ENCODE measurements at places on chromosomes 7 and 10. TPM values are rescaled to one million over a fixed set of nuclear protein-coding genes. Genes with fewer than 3 reads are reported as not detected.

CFAP58 gene
- total RNA-seq = 0.08 TPM

OR2A1 gene
- total RNA-seq = not detected

DENND2A gene
- total RNA-seq = 9.2 TPM

NOS3 gene
- 0.20 TPM for total RNA-seq

CFAP46 gene
- total RNA-seq = 1.1 TPM

AMPH gene
- 0.03 TPM for total RNA-seq

PRSS37 gene
- not detected for total RNA-seq

SNX10 gene
- not detected for total RNA-seq

ZNF503 gene
- total RNA-seq = 1.9 TPM

SPDYE16 gene
- total RNA-seq = not detected

MMD2 gene
- not detected for total RNA-seq

GIMAP5 gene
- not detected for total RNA-seq

NRAP gene
- not detected for total RNA-seq

MCM10 gene
- 53.1 TPM for total RNA-seq

RSPH10B gene
- 0.18 TPM for total RNA-seq

TUBB8 gene
- total RNA-seq = not detected

DPYSL4 gene
- total RNA-seq = not detected

CTAGE6 gene
- not detected for total RNA-seq

VGF gene
- 0.18 TPM for total RNA-seq

DRGX gene
- total RNA-seq = 17.8 TPM

PTF1A gene
- total RNA-seq = not detected

MRC1 gene
- not detected for total RNA-seq

NAT16 gene
- total RNA-seq = not detected

NYAP1 gene
- total RNA-seq = 0.56 TPM

CISD1 gene
- 45.0 TPM for total RNA-seq

PAX2 gene
- 2.1 TPM for total RNA-seq

MSS51 gene
- 0.66 TPM for total RNA-seq

PLPP4 gene
- total RNA-seq = 0.12 TPM

DNAJC12 gene
- total RNA-seq = 11.7 TPM

ASL gene
- total RNA-seq = 15.0 TPM

SOSTDC1 gene
- 6.2 TPM for total RNA-seq

CCDC146 gene
- total RNA-seq = 0.66 TPM

MRLN gene
- 16.0 TPM for total RNA-seq

GRID1 gene
- not detected for total RNA-seq

FRMPD2 gene
- total RNA-seq = not detected

BMPER gene
- 0.47 TPM for total RNA-seq

ZMIZ1 gene
- total RNA-seq = 13.6 TPM

ACBD5 gene
- 21.1 TPM for total RNA-seq

OPN4 gene
- not detected for total RNA-seq

PKD2L1 gene
- not detected for total RNA-seq

PRPS1L1 gene
- total RNA-seq = not detected

FGFR2 gene
- total RNA-seq = 45.9 TPM

FAM131B gene
- total RNA-seq = 0.22 TPM

ARHGEF35 gene
- not detected for total RNA-seq

OPALIN gene
- not detected for total RNA-seq

COL28A1 gene
- total RNA-seq = 0.02 TPM

AFAP1L2 gene
- 2.2 TPM for total RNA-seq

MAT1A gene
- total RNA-seq = not detected

HOXA2 gene
- total RNA-seq = 4.2 TPM

ADAM22 gene
- total RNA-seq = 14.0 TPM

TDRD1 gene
- 0.61 TPM for total RNA-seq

CREB3L2 gene
- 18.7 TPM for total RNA-seq
